ENCODE measurements at places on chromosomes 2 and 18.
A peak's percentile ranks its signal among the peaks of the same experiment; 100 is the strongest.

DNA sequence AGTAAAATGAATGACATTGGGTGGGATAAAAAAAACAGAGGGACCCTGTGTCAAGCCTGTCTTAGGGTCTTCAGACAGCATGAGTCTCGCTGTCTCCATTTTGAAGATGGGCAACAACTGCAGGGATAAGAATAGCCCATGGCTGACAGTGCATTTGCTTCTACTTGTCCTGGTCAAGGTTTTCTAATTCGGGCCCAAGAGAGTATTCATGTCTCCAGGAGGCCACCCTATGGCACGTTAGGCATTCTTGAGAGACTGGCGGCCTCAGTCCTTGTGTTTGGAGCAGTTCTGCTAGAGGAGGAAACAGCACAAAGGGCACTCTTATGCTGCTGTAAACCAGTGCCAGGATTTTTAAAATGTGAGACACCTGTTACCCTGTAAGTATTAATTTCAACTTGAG lies 9.5 kb upstream of the MYL1 start:
- no peak for DNase-seq

GRCh38 chr2:16755442-16755841 lies 89.8 kb upstream of the CYRIA start:
- no peak for DNase-seq

DNA sequence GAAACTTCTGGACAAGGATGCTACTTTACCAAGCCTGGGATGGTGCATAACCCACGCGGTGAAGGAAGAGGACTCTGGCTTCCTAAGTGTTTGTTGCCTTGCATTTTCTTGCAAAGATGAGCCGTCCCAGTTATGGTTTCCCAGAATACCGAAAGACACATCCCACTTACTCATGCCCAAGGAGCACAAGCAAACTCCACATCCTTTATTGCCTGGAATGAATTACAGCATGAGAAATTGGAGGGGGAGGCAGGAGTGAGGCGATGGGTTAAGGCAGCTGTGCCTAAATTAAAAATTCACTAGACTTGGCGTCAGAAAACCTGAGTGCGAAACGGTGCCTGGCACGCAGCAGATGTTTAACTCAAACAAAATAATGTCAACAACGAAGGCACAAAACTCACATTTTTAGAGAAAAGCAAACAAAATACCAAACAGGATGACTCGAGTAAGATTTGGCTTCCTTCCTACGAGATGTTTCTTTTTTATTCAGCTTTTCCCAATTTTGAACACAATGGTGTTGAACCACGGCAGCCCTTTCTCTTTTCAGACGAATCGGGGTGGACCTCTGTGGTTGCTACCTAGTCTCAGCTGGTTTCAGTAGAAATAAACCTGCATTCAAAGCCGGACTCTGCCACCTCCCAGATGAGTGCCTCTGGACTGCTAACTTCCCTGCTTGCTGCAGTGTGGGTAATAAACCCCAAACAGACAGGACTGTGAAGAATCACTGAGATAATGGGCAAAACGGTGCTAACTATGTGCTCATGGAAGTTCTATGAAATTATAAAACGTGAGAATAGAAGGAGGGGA lies 100.3 kb upstream of the NCK2 start:
- no peak for DNase-seq

- no peak for DNase-seq
Measured at GRCh38 chr2:44983836-44984604, 25.2 kb downstream of the SIX2 start.

DNA sequence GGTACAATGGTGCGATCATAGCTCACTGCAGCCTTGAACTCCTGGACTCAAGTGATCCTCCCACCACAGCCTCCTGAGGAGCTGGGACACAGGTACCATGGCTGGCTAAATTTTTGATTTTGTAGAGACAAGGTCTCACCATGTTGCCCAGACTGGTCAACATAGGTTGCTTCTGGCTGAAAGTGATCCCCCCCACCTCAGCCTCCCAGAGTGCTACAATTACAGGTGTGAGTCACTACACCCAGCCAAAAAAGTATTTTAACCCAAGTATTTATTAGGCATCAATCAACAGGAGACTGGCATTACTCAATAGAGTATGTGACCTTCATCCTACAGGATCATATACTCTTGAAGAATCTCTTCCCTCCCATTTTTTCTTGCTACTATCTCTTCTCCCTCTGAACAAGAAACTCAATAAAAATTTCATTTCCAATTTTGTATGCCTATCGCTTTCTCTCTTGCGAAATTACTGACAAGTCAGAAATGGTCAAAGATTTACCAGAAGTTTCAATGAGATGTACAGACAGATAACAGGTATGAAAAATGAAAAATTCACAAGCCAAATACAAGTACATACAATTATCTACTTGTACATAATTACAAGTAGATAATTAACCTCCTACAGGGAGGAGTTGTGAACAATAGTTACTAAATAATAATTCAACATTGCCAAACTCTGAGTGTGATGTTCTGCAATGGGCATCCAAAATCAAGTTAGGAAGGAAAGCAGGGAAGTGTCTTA lies 34.9 kb upstream of the CCNT2 start:
- no peak for DNase-seq

- no peak for DNase-seq
Measured at GRCh38 chr18:79818631-79819030, 20.9 kb downstream of the KCNG2 start.

- no peak for DNase-seq
Measured at GRCh38 chr2:230790981-230791380, 73.8 kb upstream of the ITM2C start.

DNA sequence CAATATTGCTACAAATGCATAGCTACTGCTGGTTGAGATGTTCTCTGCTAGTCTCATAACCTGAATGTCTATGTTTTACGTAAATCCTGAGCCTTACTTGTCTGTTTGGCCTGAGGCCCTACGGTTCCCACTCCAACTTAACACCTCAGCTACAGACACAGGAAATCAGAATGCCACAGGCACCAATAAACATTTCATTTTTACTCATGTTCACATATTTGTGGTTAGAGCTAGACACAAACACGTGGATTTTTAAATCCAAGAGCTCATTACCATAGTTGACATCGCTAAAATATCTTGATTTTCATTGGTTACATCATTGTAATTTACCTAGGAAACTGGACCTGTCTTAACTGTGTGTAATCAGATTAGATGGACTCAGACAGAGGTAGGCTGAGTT lies 263.8 kb upstream of the CDH19 start:
- no peak for DNase-seq

DNA sequence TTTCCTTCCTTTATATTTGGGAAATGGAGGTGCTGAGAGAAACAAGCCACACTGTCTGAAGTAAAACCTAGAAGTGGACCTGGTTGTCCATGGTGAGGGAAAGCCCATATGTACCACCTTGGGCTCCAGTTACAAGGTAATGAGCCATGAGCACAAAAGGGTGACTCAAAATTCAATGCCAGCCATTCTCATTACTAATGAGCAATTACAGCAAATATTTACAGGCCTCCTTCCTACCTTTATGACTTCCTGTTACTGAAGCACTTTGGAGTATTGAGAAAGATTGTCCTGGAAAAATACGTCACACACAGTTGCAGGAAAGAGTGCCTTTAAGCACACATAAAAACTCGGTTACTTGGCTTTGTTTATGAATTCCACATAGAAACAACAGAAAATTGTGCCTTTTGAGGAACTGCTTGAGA lies 9.1 kb downstream of the EPAS1 start:
- peak; percentile 75 for DNase-seq

DNA sequence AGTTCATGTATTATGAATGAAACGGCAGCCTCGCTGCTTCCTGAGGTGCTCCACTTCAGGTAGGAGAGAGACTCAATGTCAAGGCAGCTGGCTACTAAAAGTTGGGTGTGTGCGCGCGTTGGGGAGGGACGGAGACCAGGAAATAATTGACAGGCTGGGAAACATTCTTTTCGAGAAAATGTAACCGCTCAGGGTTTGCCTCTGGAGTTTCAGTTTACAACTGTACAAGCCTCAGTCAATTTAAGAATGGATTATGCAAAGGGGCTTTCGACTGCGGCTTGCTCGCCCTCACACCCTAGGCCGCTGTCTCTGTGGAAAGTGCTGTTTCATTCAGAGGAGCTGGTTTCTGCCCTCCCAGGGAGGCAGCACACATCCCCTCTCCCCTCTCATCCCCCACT lies 4.4 kb upstream of the SPRED2 start:
- no peak for DNase-seq

GRCh38 chr2:29014331-29014730 lies 33.2 kb downstream of the TOGARAM2 start:
- DNase-seq, result no peak

DNA sequence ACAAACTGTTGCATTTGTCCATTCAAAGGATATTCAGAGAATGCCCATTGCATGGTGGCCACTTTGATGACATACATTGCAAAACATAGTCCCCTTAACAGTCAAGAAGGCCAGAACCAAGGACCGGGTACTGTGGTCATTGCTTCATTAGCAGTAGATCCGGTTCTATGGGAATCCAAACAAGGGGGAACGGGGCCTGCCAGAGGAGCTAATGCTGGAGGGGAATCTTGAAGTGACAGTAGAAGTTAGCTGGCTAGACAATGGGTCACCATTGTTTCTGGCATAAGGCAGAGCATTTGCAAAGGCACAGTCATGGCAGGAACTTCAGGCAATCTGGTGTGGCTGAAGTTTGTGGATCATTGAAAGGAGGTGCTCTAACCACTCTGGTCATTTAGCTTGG lies 279.7 kb downstream of the SS18 start:
- DNase-seq, result no peak

DNA sequence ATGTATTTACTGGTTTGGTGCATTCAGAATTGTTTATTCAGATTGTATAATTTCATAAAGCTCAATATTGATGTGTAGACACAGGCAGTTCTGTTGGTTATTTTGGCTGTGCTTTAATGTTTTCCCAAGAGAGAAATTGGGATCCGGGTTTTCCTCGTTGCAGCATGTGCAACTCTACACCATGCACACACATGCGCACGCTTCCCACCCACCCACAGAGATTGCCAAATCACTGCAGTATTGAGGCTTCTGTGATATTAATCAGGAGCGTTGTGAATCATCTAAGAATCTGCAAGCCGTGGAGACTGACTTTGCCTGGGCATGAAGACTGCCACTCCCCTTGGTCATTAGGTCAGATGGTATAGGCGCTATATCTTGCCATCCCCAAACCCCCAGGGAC lies 571.5 kb downstream of the SLC4A3 start:
- no peak for DNase-seq

GRCh38 chr2:65430603-65431420 lies 1.6 kb downstream of the SPRED2 start:
- DNase-seq, result peak; percentile 65

- no peak for DNase-seq
Measured at GRCh38 chr2:28510184-28510583, 14.3 kb downstream of the PLB1 start.

- peak; percentile 18 for DNase-seq
Measured at GRCh38 chr2:63888490-63889402, 47.0 kb downstream of the UGP2 start.

- DNase-seq, result no peak
Measured at GRCh38 chr2:241456546-241456945, 51.8 kb downstream of the STK25 start.

- no peak for DNase-seq
Measured at GRCh38 chr2:8198766-8199382, 483.0 kb upstream of the ID2 start.

DNA sequence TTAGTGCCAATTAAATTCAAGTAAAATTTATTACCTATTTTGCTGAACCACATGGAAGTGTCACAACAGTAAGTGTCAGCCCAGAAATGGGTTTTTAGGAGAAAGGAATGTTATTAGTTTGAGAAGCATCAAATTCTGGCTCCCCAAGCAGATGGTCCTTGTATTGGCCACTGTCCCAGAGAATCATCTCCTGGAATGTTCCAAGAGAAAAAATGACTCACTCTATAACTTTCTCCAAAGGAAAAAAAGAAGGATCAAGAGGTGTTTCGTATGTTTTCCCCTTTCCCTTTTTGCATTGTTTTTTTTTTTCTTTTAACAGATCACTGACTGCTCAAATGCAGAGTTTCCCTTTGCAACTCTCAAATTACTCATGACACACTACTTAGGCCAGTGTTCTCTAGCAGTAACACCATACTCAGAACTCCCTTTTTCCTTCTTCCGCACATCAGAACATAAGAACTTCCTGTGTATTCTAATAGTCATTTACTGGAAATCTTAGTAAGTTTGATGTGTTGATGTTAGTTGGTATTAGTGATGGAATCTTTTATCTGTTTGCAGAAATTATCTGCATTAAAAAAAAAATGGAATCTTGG lies 390.3 kb downstream of the GPD2 start:
- DNase-seq, result no peak

GRCh38 chr2:69546646-69547045 lies 96.9 kb downstream of the AAK1 start:
- DNase-seq, result no peak

- no peak for DNase-seq
Measured at GRCh38 chr2:138132108-138132507, 167.8 kb downstream of the HNMT start.

GRCh38 chr18:49249521-49249920 lies 210.9 kb downstream of the DYM start:
- DNase-seq, result no peak

- no peak for DNase-seq
Measured at GRCh38 chr18:13565228-13565627, 161.1 kb downstream of the FAM210A start.

DNA sequence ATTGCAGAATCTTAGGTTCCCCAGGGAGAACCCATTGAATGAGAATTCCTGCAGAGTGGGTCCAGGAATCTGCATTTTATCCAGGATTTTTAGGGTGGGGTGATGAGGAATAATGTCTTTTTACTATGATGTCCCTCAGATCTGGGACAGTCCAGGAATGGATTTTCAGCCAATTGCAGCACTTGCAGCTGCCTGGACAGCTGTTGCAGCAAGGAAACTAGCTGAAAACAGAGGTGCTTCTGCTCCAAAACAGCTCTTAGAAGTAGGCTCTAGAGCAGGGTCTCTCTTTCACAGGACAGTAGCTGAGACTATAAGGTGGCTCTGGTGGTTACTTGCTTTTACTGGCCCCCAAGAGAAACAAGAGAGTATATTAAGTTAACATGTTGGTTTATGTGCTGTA lies 9.1 kb downstream of the GLI2 start:
- DNase-seq, result no peak

GRCh38 chr2:121776361-121776760 lies 20.9 kb downstream of the TSN start:
- no peak for DNase-seq

GRCh38 chr2:20049637-20050036 lies 1.8 kb downstream of the LAPTM4A start:
- no peak for DNase-seq

DNA sequence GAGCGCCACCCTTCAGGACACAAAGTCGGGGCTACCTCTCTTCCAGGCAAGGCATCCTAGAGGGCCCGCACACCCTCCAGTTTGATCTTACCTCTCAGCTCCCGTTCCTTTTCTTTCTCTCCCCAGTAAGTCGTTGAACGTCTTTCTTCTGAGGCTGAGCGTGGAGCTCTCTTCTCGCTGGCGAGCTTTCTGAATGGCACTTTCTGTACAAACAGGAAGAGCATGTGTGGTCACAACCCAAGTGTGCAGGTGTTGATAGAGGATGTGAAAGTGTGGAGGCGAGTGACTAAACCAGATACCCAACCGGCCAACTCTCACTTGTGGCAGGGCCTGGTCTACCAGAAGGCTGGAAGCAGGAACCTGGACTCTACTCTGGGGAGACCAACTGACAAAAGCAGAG lies at the start of gene AFF3:
TSS of gene AFF3 (minus strand) at position 198 of the 400 bp plus-strand sequence. CDS start 38,136 bp downstream, outside the sequence.
- no peak for DNase-seq
